Memory B cell (primary cell): ENCODE measurements at places on chromosomes 2 and 18.

DNA sequence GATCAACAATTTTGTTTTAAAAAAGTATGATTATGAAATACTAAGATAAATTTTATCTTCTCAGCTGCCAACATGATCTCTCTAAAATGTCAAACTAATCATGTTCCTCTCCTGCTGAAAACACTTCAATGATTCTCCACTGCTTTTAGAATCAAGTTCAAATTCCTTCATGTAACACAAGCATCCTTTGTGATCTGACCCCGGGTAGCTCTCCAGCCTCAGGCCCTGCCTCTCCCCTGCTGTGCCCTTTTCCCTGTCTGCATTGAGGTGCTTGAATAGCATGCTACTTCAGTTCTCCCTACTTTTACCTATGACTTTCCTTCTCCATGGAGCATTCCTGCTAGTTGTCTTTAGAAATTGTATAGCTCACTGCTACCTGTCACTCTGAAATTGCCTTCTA is 274.8 kb downstream of the PDE11A start:
- H3K27ac ChIP-seq = no peak overlapping the region
- no peaks in the 10 kb centered on the region for H3K36me3 ChIP-seq
- peaks cover 9% of the 10 kb centered on the region for H3K27me3 ChIP-seq
- H3K4me1 ChIP-seq = no peaks in the 10 kb centered on the region
- H3K4me3 ChIP-seq = no peak overlapping the region
- DNase-seq = no peak

GRCh38 chr2:192053921-192054320 is 140.8 kb downstream of the TMEFF2 start:
- H3K27me3 ChIP-seq = peaks cover 6% of the 10 kb centered on the region
- H3K4me1 ChIP-seq = no peaks in the 10 kb centered on the region
- no peak overlapping the region for H3K4me3 ChIP-seq

DNA sequence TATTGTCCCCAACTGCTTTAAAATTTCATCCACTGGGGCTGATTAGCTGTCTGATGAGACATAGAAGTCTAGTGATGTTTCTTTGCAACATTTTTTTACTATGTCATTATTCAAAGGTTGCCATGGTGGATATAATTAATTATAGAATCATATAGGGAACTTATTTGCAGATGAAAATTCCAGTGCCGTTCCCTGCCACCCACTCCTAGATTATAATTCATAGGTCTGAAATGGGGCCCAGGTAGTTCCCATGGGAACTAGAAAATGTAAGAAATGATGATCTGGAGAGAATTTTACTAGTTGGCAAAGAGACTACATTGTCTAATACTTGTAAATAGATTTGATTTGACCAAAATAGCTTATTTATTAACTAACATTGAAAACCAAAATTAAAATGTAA is 1496.5 kb upstream of the NXPH2 start:
- no peaks in the 10 kb centered on the region for H3K27me3 ChIP-seq
- H3K4me1 ChIP-seq = no peaks in the 10 kb centered on the region

DNA sequence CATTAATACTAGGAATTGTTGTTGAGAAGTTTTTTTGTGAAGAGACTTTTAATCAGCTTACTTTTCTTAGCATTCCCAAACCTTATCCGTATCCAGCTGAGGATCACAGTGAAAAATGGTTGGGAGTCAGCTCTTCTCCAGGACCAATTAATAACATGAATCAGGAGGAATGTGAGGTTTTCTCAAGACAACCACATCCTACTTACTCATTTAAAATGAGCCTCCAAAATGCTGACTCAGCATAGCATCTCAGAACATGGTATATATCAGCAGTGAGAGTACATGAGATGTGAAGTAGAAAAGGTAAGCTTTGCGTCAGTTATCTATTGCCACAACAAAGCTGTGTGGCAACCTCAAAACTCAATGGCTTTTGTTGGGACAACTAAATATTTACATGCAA is 140.3 kb downstream of the NRP2 start:
- no peak for DNase-seq
- H3K4me1 ChIP-seq = no peaks in the 10 kb centered on the region
- H3K27ac ChIP-seq = no peak overlapping the region
- no peaks in the 10 kb centered on the region for H3K36me3 ChIP-seq

GRCh38 chr18:26545335-26546123 is 2.8 kb downstream of the KCTD1 start:
- no peak overlapping the region for H3K4me3 ChIP-seq
- no peak overlapping the region for H3K27ac ChIP-seq
- peaks cover 3% of the 10 kb centered on the region for H3K27me3 ChIP-seq
- no peak for DNase-seq
- peaks cover 24% of the 10 kb centered on the region for H3K4me1 ChIP-seq

- no peak overlapping the region for H3K4me3 ChIP-seq
- H3K27ac ChIP-seq = no peak overlapping the region
- no peaks in the 10 kb centered on the region for H3K27me3 ChIP-seq
- H3K4me1 ChIP-seq = no peaks in the 10 kb centered on the region
- no peaks in the 10 kb centered on the region for H3K36me3 ChIP-seq
Measured at GRCh38 chr2:52594026-52594425, 1173.6 kb upstream of the CHAC2 start.

GRCh38 chr18:679516-679915 is 22.1 kb downstream of the TYMS start:
- H3K27me3 ChIP-seq = no peaks in the 10 kb centered on the region
- no peak overlapping the region for H3K27ac ChIP-seq
- H3K4me1 ChIP-seq = no peaks in the 10 kb centered on the region
- no peak overlapping the region for H3K4me3 ChIP-seq

DNA sequence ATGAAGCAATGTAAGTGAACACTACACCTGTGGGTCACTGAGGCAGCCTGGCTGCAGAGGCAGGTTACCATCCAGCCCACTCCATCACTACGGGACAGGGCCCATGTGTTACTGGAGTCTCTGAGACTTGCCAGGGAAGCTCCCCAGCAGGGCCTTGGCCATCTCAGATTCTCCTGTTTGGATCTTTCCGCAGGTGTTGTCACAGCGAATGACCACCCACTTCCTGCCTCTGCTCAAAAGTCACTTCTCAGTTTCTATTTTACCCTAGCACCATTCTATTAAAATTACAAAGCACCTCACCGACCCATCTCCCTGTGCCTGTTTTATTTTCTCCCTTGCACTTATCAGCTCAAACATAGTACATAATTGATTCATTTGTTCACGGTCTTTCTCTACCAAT is 34.5 kb upstream of the L3MBTL4 start:
- H3K36me3 ChIP-seq = no peaks in the 10 kb centered on the region
- H3K4me3 ChIP-seq = no peak overlapping the region
- H3K27ac ChIP-seq = no peak overlapping the region
- H3K27me3 ChIP-seq = no peaks in the 10 kb centered on the region

- H3K4me3 ChIP-seq = no peak overlapping the region
- no peaks in the 10 kb centered on the region for H3K4me1 ChIP-seq
- DNase-seq = no peak
- peaks cover 6% of the 10 kb centered on the region for H3K27me3 ChIP-seq
Measured at GRCh38 chr2:157291018-157291417, 33.5 kb downstream of the GALNT5 start.

- H3K4me3 ChIP-seq = no peak overlapping the region
- no peak overlapping the region for H3K27ac ChIP-seq
- H3K4me1 ChIP-seq = no peaks in the 10 kb centered on the region
- H3K36me3 ChIP-seq = no peaks in the 10 kb centered on the region
- H3K27me3 ChIP-seq = no peaks in the 10 kb centered on the region
Measured at GRCh38 chr18:24778810-24779418, 318.5 kb downstream of the HRH4 start.

DNA sequence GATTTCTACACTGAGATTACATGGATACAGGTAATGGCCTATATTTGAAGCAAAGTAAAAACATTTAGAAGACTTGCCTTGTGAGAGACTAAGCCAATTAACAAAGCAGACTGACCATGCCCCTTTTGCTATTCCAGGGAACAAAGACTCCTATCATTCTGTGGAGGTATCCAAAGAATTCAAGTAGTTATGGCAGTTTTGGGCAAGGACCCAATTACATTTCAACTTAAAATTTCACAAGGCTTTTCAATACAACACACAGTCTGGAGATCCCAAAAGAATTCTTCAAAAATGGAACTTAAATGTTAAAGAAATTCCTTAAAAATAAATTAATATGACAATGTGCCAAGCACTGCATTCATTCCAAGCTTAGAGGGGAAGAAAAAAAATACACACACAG is 109.2 kb upstream of the CHRNA1 start:
- no peak overlapping the region for H3K27ac ChIP-seq
- H3K4me1 ChIP-seq = no peaks in the 10 kb centered on the region
- DNase-seq = no peak
- H3K4me3 ChIP-seq = no peak overlapping the region
- H3K27me3 ChIP-seq = no peaks in the 10 kb centered on the region
- no peaks in the 10 kb centered on the region for H3K36me3 ChIP-seq

- no peaks in the 10 kb centered on the region for H3K27me3 ChIP-seq
- no peak overlapping the region for H3K27ac ChIP-seq
- no peak overlapping the region for H3K4me3 ChIP-seq
- H3K36me3 ChIP-seq = no peaks in the 10 kb centered on the region
Measured at GRCh38 chr18:40690062-40690461, 1265.0 kb upstream of the PIK3C3 start.

GRCh38 chr2:73839653-73840411 is 11.1 kb downstream of the STAMBP start:
- H3K36me3 ChIP-seq = peaks cover 19% of the 10 kb centered on the region
- no peaks in the 10 kb centered on the region for H3K27me3 ChIP-seq
- peaks cover 18% of the 10 kb centered on the region for H3K4me1 ChIP-seq
- no peak overlapping the region for H3K4me3 ChIP-seq

DNA sequence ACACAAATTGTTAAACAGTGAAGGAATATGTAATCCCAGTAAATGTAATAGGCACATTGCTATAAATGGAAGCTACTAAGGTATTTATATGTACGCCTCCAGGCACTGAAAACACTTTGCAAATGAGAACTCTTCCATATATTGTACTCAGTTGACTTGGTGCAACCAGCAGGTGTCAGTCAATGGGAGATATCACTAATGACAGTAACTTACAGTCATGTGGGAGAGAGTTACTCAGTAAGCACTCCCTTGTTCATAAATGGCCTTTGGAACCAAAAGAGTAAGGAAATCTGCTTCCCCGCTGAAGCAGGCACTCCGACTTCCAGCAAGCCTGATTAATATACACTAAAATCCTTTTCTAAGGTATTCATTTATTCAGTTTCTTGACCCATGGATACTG is 5.9 kb downstream of the MDH1 start:
- H3K27me3 ChIP-seq = no peaks in the 10 kb centered on the region
- no peak for DNase-seq
- no peak overlapping the region for H3K4me3 ChIP-seq
- peaks cover 11% of the 10 kb centered on the region for H3K4me1 ChIP-seq
